A673 (cell line): ENCODE measurements at places on chromosomes 7 and 10. TPM values are rescaled to one million over a fixed set of nuclear protein-coding genes. Genes with fewer than 3 reads are reported as not detected.

FRAT2 gene
- total RNA-seq: 4.7 and 6.1 TPM in 2 replicates

FANK1 gene
- total RNA-seq: 0.83 and 1.4 TPM in 2 replicates

- no peak for DNase-seq
Observed at GRCh38 chr10:132202070-132202970, 15.6 kb downstream of the DPYSL4 start.

DNA sequence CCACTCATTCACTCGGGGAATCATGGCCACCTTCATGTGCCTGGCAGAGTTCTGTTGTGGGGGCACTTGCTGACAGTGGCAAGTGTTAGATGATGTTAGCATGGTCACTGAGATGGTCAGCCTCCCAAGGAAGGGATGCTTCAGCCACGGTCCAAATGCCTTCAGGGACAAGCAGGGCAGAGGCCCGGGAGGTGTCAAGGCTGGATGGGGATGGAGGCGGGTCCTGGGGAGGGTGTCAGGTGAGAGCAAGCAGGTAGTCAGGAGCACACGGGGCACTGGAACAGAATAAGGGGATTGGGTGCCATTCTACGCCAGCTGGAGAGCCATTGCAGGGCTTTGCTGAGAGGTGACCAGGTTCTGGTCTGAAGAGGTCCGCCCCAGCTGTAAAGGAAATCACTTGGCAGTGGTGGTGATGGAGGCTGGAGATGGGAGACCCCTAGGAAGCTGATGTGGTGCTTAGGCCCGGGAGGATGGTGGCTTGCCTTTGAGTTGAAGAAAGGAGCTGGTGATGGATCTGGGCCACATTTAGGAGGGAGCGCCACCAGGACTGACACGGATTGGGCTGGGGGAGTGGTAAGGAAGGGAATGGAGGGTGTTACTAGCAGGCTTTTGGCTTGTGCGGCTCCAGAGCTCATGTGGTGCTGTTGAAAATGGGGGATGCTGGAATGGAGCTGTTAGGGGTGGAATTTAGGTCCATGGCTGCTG, 24.1 kb downstream of the AGAP3 start:
- DNase-seq: no peak

GRCh38 chr10:131964298-131964697, 17.4 kb downstream of the BNIP3 start:
- DNase-seq: no peak

BEND7 gene
- total RNA-seq: 14.8 and 19.5 TPM in 2 replicates

OGDHL gene
- 1.6 and 2.6 TPM in 2 replicates for total RNA-seq

DNA sequence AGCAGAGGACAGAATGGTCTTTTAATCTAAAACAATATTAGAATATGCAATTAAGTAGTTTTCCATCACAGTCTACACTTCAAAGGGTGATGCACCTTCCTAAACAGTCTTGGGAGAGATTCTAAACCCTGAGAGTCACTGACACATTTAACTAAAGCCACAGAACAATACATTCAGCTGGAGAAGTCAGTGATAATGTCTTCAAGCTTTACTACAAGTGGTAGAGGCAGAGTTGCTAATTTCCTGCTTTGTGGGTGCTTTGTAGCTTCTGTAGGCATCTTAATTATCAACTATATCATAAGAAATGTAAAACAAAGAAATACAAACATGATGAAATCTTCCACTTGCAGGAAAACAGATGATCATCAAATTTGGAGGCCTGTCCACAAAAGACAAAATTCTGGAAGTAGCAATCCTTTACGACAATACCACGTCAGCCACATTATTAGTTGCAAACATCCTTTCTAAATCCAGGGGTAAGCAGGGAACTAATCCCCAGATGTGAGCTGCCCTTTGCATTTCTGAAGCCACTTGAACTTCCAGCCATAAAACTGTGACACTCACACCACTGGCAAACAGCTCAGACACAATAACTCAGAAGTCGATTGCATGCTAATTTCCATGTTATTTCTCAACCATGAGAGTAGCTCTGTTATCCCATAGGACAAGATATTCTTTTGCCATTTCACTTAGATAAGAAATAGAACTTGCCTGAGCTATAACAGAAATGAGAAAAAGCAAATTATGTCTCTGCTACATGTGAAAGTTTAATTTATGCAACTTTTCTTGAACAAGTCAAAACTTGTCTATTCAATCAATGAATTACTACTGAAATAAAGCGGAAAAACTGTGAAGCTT, 212.2 kb downstream of the FAM107B start:
- no peak for DNase-seq

FAM131B gene
- 1.8 and 1.9 TPM in 2 replicates for total RNA-seq

DNA sequence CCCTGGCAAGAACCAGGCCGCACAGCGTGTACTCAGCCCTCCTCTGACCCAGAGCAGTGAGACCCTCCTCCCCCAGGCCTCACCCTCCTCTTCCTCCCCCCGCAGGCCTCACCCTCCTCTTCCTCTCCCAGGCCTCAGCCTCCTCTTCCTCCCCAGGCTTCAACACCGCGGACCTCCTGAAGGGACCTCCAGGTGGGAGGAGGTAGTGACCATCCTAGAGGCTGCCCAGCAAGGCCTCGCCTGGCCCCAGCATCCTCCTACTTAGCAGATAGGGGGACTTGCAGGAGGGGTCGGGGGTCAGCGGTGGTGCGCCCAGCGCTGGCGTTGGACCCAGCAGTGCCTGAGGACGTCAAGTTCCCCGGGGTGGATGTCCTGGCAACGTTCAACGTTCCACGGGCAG, 270.8 kb downstream of the ELFN1 start:
- DNase-seq: no peak

GRCh38 chr7:88759230-88760135, at the start of gene ZNF804B:
ZNF804B (plus strand) TSS chr7:88759700; CDS start chr7:88759977, 277 bp downstream.
- no peak for DNase-seq

DNA sequence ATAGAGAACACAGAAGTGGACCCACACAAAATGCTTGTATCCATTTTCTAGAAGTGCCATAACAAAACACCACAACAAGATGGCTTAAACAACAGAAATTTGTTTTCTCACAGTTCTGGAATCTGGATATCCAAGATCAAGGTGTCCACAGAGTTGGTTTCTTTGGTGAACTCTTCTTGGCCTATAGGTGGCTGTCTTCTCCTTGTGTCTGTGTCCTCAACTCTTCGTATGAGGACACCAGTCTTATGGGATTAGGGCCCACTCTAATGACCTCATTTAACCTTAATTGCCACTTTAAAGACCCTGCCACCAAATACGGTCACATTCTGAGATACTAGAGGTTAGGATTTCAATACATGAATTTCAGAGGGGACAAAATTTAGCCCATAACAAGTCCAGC, 30.8 kb upstream of the C10orf71 start:
- DNase-seq: no peak

GRCh38 chr7:24290004-24290641, 6.1 kb downstream of the NPY start:
- peak; percentile 78 for DNase-seq

GRCh38 chr7:139259142-139259541, 28.1 kb downstream of the UBN2 start:
- DNase-seq: no peak

KCP gene
- total RNA-seq: not detected in 2 replicates

GRCh38 chr10:57142925-57143576, 782.0 kb upstream of the ZWINT start:
- no peak for DNase-seq

SLC26A3 gene
- total RNA-seq: not detected in 2 replicates
